ENCODE measurements at places on chromosomes 7 and 10.

- DNase-seq = no peak
These were observed 7.8 kb upstream of the TLX1 start for GRCh38 chr10:101123085-101123814.

GRCh38 chr7:157090485-157091165 lies 48.1 kb upstream of the UBE3C start:
- peak; percentile 49 for DNase-seq

- DNase-seq = no peak
These were observed 14.2 kb downstream of the RAB11FIP2 start for GRCh38 chr10:118032564-118032963.

DNA sequence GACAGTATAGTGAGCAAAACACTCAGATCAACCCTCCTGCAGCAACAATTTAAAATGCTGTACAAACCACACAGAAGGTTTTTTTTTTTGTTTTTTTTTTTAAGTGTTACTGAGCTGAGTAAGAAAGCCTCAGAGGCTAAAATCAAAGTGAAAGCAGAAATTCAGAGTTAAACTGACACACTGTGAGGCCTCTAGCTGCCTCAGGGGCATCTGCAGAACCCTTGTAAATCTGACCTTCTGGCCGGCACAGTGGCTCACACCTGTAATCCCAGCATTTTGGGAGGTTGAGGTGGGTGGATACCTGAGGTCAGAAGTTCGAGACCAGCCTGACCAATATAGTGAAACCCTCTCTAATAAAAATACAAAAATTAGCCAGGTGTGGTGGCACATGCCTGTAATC lies 7.4 kb upstream of the GNA12 start:
- no peak for DNase-seq

GRCh38 chr10:95830044-95830443 lies 74.1 kb downstream of the ENTPD1 start:
- DNase-seq = no peak

DNA sequence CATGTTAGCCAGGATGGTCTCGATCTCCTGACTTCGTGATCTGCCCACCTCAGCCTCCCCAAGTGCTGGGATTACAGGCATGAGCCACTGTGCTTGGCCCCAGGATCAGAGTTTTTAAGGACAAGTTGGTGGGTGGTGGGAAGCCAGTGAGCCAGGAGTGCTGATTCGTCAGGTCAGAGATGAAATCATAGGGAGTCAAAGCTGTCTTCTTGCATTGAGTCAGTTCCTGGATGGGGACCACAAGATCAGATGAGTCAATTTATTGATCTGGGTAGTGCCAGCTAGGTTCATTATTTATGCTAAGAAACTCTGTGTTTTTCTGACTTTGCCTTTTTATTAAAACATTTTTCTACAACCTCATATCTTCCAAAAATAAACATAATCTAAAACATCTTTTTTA lies 423.8 kb downstream of the ARL4A start:
- no peak for DNase-seq

GRCh38 chr7:128200376-128200775 lies 40.7 kb upstream of the LEP start:
- DNase-seq = peak; percentile 45

- peak; percentile 56 for DNase-seq
These were observed 4.4 kb downstream of the ZP3 start for GRCh38 chr7:76428868-76429805.

GRCh38 chr10:89114846-89115625 lies 92.1 kb downstream of the CH25H start:
- no peak for DNase-seq

GRCh38 chr7:25025218-25025671 lies 45.3 kb upstream of the OSBPL3 start:
- DNase-seq = peak; percentile 68

GRCh38 chr7:98548971-98549370 lies 68.1 kb upstream of the NPTX2 start:
- no peak for DNase-seq

DNA sequence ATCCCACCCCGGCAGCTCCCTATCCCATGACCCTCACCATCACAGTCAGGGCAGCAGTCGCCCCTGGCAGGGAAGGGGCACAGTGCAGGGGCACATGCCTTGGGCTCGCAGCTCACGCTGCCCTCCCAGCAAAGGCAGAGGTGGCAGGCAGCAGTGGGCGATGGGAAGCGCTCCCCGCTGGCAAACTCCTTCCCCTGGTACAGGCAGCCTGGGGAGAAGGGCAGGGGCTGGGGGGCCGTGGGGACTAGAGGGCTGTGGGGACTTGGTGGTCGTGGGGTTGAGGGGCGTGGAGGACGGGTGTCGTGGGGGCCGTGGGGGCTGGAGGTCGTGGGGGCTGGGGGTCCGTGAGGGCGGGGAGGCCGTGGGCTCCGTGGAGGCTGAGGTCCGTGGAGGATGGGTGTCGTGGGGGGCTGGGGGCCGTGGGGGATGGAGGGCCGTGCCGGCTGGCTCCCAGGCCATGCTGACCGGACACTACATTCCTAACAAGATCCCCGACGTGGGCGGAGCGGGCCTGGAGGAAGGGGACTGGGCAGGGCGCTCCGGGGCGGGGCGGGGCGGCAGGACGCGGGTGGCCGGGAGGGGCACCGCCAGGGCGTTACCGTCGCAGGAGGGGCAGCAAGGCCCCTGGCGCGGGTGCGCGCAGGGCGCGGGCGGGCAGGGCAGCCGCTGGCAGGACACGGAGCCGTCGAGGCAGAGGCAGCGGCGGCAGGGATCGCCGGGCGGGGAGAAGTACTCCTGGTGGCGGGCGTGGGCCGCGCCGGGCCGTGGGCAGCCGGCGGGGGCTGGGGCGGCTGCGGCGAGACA lies 20.0 kb downstream of the KCP start:
- DNase-seq = peak; percentile 91

DNA sequence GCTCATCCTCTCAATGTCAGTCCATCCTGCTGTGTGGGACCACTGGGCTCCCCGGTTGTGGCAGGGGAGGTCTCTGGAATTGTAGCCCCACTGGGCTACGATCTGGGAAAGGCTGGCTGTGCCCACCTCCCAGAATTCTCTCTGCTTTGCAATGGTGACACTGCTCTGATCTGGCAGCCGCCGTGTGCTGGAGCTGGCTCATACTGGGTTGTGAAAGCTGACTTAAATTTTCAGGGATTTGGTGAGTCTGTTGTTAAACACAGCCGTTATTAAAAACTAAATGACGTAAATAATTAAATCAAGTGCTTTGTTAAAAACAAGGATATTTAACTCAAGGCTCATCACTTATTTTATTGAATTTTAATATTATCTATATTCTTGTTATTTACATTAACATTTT lies 160.0 kb downstream of the TAX1BP1 start:
- no peak for DNase-seq

GRCh38 chr7:153675131-153675530 lies 377.1 kb upstream of the DPP6 start:
- no peak for DNase-seq

- no peak for DNase-seq
These were observed 45.2 kb downstream of the DNAJB9 start for GRCh38 chr7:108614896-108615295.

- DNase-seq = no peak
These were observed 99.8 kb upstream of the SVIL start for GRCh38 chr10:29734640-29734961.
